ENCODE measurements at places on chromosomes 6 and 20.

DNA sequence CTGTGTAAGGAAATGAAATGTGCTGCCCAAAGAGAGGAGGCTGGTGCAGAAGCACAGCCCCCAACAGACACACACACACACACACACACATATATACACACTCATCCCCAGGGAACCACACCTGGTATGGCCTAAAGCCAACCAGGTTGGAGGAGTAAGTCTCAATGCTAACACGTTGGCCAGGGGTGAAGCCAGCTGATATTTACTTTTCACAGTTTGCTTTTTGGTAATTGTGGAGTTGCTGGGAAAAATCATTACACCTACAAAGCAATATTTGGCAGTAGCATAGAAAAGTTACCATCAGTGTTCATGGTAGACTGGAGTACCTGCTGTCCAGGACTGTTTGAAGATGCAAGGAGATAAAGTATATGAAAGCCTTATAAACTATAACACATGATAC is 50.3 kb upstream of the NAA20 start:
- no peak for DNase-seq

GRCh38 chr6:103273048-103273447 is 1586.7 kb downstream of the HACE1 start:
- DNase-seq = no peak

GRCh38 chr6:44809258-44809657 is 421.8 kb downstream of the CDC5L start:
- no peak for DNase-seq

DNA sequence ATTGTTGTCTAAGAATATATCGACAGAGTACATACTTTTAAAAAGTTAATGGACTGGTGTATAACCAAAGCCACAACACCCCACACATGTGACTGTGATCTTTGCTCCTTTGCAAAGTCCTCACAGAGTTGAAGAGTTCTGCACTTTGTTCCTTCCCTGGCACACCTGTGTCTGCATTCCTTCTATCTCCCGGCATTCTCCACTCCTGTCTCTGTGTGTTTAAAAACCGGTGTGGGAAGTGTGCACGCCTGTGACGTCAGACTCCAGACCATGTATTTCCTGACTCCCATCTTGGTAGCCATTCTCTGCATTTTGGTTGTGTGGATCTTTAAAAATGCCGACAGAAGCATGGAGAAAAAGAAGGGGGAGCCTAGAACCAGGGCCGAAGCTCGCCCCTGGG is at the start of gene IYD:
TSS of gene IYD (plus strand) at position 251 of the 400 bp plus-strand sequence. CDS start at position 271, 20 bp downstream.
- no peak for DNase-seq

- DNase-seq = no peak
These were observed 634.4 kb downstream of the DHX35 start for GRCh38 chr20:39596554-39596953.

GRCh38 chr20:24674921-24675605 is 205.6 kb downstream of the SYNDIG1 start:
- no peak for DNase-seq

- DNase-seq = no peak
These were observed 25.9 kb downstream of the TAF4 start for GRCh38 chr20:62039738-62040137.

- DNase-seq = no peak
These were observed 40.9 kb downstream of the VSTM2L start for GRCh38 chr20:37943501-37944455.

GRCh38 chr20:41480054-41480770 is 113.6 kb upstream of the EMILIN3 start:
- DNase-seq = no peak

GRCh38 chr6:6123803-6124202 is 117.1 kb upstream of the NRN1 start:
- DNase-seq = no peak

DNA sequence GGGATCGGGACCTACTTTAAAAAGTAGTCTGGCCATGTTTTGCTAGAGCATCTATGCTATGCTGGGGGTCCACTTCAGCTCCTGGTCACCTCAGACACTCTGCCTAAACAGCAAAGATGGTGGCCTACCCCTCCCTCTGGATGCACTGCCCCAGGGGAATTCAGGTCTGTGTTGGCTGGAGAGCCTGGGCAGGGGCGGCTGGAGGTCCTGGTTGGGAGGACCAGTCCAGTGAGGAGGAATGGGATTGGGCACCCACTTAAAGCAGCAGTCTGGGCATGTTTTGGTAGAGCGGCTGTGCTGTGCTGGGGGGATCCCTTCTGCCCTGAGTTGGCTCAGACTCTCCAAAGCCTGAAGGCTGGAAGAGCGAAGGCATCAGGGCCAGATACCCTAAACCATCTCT is 23.2 kb upstream of the TCF21 start:
- DNase-seq = no peak

DNA sequence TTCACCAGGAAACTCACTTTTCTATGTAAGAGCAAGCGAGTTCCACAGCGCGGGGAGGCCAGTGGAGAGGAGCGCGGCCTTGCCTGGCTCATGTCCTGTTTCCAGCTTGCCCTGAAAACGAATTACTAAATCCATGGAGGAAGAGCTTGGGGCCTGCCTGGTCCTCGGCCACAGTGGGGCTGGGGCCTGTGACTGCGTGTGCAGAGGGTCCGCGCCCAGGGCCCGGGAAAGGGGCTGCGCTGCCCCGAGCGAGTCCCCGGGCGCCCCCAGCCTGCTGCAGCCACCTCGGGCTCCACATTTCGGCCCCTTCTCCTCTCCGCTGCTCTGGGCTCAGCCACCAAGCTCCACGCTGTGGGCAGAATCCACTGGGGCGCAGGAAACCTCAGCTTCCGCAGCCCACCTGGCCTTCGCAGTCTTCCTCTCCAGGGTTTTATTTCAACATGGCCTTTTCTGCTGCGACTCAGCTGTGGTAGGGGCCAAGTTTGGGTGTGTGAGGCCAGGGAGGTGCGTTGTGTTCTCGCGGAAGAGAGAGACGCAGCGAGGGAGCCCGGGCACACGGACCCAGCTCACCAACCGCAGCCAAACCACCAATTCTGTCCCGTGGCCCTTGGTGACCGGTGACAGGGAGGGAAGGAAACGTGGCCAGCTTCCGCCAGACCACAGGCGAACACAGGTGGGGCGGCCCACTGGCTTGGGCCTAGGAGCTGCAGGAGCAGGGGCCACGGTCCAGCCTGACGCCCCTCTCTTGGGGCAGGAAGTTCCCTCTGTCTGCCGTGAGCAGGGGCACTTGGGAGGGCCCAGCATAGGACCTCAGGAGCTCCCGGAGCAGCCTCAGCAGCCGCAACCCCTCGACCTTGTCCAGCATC is 211.4 kb downstream of the ERMARD start:
- no peak for DNase-seq

- DNase-seq = no peak
These were observed 11.7 kb upstream of the IGF2R start for GRCh38 chr6:159957071-159957673.

- DNase-seq = no peak
These were observed 557.8 kb upstream of the SLC35B3 start for GRCh38 chr6:8993111-8993510.

- DNase-seq = no peak
These were observed 121.4 kb downstream of the TPBG start for GRCh38 chr6:82484737-82485626.

DNA sequence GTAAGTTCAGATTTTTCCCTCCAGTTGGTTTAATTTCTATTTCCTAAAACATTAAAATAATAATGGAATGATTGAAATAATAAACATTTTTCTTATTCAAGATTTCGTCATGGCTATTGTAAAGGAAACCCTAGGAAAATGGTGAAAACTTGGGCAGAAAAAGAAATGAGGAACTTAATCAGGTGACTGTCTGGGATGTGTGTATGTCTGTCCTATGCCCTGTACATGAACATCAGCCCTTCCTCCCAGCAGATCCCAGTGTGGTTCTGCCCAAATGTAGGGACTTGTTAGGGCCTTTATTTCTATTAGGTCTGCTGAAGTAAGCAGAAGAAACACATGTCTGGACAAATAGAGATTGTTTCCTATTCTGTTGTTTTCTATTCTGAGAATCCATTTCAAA is 13.1 kb downstream of the RIOK1 start:
- no peak for DNase-seq

GRCh38 chr20:36432096-36432495 is 109.2 kb upstream of the MYL9 start:
- no peak for DNase-seq

GRCh38 chr6:15990179-15990578 is 138.7 kb upstream of the MYLIP start:
- no peak for DNase-seq

DNA sequence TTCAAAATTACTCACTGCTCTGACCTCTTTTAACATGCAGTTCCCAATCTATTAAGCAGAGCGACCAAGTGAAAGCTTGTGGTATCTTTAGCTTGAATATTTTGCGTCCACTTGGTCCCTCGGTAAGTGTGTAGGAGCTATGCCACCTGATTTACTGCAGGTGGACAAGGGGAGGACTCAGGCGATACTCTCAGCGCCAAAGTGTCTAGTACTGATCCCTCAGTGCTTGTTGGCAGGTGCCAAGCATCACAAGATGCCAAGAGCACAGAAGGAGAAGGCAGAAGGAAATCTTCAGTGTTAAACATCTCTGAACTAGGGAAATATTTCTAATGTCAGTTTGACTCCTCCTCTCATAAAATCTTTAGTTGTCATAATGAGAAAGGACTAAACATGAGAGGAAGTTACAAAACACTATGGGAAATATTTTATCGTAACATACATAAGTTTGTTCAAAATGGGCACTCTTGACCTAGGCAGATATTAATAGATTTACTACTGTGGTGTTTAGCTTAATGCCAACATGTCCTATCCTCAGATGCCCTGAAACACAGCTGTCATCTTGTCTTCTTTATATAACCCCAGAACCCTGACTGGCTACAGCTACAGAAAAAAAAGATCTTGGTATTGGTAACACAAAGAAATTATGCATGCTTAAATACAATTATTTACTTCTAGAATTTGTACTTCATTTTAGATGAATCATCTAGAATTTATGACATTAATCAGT is 19.5 kb downstream of the NHLRC1 start:
- no peak for DNase-seq

DNA sequence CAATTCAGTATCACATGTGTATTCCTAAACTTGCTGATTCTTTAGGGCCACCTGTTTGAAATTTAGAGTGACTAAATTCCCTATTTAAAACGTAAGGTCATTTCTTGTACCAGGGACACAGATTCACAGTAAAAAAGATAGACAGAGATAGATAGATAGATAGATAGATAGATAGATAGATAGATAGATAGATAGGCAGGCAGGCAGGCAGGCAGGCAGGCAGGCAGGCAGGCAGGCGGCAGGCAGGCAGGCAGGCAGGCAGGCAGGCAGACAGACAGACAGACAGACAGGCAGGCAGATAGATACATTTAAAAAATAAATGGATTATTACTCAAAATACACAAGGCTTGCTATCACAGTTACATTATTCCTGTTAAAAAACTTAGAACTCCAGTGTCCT is 54.2 kb downstream of the AGPAT4 start:
- no peak for DNase-seq

- no peak for DNase-seq
These were observed at the start of gene STK35 for GRCh38 chr20:2101057-2101864. TSS of gene STK35 (plus strand) at chr20:2101827. CDS start at chr20:2101882, 55 bp downstream.

DNA sequence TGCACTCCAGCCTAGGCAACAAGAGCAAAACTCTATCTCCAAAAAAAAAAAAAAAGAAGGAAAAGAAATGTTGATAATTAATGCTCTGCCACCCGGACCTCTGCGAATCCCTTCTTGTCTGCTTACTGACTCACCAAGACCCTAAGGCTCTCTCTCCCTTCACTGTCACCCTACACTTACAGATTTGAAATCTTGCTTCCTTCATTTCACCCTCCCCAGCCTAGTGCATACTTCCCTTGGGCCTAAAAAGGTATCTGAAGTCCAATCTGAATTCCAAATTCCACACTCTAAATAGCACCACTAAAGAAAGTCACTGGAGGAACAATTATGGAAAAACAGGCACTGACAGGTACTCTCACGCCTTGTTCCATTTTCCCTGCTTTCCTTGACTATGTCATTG is 9.4 kb upstream of the PHF20 start:
- DNase-seq = no peak

DNA sequence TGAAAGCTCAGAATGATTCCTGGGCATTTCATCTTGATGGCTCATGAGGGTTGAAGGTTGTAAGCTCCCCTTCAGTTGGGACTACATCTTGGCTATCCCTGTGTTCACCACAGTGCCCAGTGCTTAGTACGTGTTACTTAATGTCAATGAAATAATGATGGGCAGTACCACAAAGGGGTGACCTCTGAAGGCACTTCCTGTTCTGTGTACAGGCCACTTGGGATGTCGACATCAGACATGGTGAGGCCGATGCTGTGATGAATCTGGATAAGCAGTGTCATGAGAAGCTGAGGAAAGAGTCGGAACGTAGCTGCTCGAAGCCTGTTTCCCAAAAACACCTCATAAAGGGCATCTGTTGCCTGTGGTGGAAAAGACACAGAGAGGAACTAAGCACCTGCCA is 27.6 kb upstream of the RBL1 start:
- DNase-seq = no peak

- no peak for DNase-seq
These were observed 27.3 kb upstream of the GRM4 start for GRCh38 chr6:34172961-34173775.

- DNase-seq = no peak
These were observed 32.4 kb downstream of the EZR start for GRCh38 chr6:158786645-158787304.

- no peak for DNase-seq
These were observed 48.0 kb downstream of the PHIP start for GRCh38 chr6:79030023-79030422.

DNA sequence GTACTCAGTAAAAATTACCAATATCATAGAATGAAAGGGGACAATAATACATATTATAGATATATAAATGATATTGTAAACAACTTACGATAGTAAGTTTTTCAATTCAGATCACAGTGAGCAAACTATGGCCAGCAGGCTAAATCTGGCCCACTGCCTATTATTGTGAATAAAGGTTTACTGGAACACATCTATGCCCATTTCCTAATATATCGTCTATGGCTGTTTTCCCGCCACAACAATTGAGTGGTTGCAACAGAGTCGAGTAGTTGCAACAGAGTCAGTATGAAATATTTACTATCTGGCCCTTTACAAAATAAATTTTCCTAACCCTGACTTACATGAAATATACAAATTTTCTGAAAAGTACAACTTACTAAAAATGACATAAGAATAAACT is 297.3 kb upstream of the KCNQ5 start:
- DNase-seq = no peak

DNA sequence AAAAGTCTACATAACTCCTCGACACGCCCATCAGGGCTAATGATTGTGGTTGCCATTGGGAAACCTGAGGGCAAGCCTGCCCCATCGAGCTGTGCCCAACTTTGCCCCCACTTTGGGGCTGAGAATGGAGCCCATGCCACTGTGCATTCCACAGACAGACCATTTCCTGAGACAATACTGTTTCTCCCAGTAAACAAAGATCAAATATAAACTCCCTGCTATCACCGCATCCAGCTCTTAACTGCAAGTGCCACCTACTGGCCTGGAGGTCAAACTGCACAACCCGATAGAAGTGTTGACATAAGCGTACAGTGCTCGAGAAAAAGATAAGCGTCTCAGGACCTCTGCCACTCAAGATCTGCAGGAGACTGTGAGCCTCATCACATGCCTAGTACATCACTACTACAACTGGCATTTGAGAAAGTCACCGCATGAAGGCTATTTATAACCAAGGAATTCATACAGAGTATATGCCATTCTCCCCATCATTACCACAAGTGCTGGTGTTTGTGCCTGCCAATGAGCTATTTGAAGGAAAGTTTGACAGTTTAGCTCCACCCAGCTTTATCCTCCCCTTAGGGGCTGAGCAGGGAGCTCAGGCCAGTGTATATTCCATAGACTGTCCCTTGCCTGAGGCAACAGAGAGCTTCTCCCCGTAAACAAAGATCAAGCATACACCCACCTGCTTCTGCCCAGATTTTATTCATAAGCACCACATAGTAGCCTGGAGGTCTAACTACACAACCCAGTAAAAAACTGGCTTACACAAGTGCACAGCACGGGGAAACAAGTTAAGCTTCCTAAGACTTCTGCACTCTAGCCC is 4.5 kb upstream of the DEFB126 start:
- no peak for DNase-seq
